ENCODE measurements at places on chromosomes 13 and 19.

GRCh38 chr13:50901701-50902100 is 7.9 kb upstream of the RNASEH2B start:
- no peak for DNase-seq

GRCh38 chr13:95245071-95245470 is 56.2 kb downstream of the ABCC4 start:
- no peak for DNase-seq

- DNase-seq, result no peak
Observed at GRCh38 chr13:43963726-43964125, 84.0 kb downstream of the LACC1 start.

- no peak for DNase-seq
Observed at GRCh38 chr19:46687438-46688145, 26.6 kb upstream of the DACT3 start.

- no peak for DNase-seq
Observed at GRCh38 chr19:55418185-55418584, 10.6 kb upstream of the UBE2S start.

DNA sequence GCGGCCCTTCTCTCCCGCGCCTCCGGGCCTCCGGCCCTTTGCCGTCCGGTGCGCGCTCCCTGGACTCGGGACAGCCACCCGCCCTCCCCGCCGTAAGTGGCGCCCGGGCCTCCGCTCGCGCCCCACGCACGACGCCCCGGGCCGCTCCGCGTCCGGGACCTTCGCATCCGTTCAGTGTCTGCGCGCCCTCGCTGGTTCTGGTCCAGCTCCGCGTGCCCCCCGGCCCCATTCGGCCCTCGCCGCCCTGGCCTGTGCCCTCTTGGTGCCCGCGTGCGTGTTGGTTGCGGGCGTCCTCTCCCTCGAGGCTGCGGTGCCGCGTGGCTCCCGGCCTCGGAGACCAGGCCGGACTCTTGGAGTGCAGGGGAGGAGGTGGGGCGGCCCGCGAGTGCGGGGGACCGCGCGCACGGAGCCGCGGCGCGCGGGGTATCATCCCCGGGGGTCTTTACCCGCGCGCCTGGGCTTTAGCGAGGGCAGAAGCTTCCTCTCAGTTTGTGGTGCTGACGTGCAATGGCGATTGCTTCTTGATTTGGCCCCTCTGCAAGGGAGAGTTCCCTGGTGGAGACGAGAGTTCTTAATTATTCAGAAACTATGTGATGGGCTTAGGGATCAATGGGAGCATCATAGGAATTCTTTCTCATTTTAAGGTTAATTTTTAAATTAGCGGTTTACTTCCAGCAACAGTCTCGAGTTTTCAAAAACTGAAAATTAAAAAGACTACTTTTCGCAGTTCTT is 757 bp downstream of the WASF3 start:
- no peak for DNase-seq

- DNase-seq, result no peak
Observed at GRCh38 chr19:55635334-55635717, 5.5 kb upstream of the ZNF580 start.

DNA sequence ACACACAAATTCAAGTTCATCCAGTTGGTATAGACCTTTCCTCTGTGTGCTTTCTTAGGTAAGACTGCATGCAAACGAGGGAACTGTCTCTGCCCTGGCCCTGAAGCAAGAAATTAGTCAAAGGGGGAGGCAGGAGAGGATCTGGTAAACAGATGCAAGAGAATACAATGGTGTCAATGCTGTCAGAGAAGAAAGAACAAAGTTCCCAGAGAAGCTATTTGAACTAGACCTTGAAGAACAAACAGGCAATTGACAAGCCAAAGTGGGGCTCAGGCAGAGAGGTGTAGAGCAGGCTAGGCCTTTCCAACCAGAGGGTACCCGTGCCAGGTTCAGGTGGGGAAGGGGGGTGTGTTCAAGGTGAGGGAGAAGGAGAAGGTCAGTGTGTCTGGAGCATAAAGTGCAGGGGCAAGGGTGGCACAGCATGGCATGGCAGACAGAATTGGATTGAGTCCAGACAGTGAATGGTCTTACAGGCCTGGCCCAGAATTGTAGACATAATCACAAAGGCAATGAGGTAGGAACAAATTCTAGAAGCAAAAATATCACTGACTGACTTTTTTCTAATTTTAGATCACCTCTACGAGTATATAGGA is 95.0 kb upstream of the STARD13 start:
- no peak for DNase-seq

DNA sequence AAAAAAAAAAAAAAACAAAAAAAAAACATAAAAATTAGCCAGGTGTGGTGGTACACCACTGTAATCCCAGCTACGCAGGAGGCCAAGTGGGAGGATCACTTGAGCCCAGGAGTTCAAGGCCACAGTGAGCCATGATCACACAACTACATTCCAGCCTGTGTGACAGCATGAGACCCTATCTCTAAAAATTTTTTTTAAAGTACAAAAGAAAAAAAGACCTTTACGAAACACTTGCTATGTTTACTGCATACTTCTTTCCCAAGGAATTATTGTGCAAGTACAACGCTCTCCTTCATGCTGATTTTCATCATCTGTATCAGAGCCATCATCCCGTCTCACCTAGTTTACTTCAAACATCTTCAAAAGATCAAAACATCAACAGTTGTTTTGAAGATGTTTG is 28.6 kb upstream of the ZNF780A start:
- no peak for DNase-seq

GRCh38 chr13:45833663-45834375 is 17.7 kb downstream of the SIAH3 start:
- DNase-seq, result no peak

GRCh38 chr13:92802776-92803175 is 423.8 kb upstream of the GPC6 start:
- DNase-seq, result no peak

DNA sequence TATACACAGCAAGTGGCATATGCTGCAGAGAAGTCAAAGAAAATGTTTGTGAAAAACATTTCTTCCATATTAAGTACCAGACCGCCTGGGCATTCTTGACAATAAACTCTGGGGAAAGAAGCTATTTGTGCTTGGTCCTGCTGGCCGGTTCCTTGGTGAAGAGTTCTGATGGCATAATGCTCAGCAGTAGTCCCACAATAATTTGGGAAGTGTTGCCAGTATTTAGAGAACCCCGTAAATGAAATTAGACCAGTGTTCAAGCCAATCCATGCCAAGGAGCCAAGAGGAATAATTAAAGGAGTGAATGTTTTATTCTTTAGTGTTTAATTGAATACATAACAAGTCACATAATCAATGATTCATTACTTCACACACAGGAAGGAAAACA is 6.3 kb downstream of the KCTD12 start:
- DNase-seq, result no peak

DNA sequence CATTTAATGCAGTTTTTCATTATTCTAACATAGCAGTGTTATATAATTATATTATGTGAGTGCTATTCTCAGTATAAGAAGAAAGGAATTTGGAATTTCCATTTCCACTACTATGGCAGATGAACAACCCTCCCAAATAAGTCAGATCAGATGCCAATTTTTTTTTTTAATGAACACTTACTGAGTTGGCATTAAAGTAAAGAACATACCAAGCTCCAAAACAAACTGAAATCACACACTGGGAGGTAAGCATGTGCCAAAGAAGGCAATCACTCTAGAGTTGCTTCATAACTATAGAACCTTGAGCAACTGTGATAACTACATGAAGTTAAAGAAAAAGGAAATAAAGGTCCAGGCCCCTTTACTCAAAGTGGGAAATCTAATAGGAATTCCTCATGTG is 90.3 kb downstream of the RNF17 start:
- no peak for DNase-seq

DNA sequence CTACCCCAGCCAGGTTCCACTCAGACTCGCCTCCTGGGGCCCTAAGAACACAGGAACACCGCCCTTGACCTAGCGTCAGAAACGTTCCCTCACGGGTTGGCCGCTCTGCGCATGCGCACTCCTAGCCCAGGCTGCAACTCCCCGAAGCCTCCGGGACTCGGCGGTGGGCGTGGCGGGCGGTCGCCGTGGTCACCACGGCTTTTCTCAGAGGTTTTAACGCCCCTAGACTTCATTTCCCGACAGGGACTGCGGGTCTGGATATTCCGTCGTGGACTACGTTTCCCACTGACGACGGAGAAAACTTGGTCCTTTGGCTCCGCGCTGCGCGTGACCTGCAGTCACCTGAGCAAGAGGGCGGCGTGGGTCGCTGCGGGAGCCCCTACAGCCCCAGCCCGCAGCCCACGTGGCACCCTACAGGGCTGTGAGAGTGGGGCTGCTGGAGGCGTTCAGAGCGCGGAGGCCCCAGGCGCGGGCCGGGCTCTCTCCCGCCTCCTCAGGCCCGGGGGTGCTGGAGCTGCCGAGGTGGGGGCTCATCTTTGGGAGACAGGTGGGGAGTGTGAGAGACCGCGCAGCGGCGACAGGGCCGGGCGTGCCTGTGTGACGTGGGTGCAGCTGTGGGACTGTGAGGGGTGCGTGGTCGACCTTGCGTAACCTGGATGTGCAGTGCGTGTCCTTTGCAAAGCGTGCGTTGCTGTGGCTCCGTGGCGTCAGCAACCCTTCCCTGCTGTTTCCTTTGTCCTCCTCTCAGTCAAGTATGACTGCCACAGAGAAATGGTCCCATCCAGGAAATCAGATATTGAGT is 38.0 kb upstream of the ZNF573 start:
- no peak for DNase-seq

All from stimulated activated CD8-positive, alpha-beta memory T cell treated with anti-CD3 and anti-CD28 coated beads, Interleukin-7, amount 100 ng/mL, for 48 hours (primary cell).